ENCODE measurements at places on chromosomes 5 and 9.

DNA sequence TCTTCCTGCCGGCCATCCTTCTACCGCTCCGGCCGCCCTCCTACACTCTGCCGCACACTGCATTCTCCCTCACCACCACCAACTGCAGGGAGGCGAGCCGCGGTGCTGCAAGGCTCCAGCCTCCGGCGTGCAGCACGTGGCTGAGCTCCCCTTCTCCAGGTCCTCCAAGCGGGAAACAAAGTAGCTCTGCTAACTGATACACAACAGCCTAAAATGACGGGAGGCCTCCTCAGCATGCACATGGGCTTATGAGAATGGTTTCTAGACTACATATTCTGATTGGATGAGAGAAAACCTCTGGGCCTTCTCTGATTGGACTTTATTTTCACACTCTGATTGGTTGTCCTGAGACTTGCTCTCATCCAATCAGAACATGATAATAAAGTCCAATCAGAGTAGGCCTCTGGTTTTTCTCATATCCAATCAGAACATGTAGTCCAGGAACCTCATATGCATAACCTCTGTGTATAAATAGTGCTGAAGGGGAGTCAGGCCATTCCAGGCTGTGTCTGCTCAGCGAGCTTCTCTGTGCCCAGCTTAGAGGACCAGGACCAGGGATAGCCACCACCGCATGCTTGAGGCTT, 27.0 kb upstream of the ZNF354B start:
- DNase-seq = no peak

DNA sequence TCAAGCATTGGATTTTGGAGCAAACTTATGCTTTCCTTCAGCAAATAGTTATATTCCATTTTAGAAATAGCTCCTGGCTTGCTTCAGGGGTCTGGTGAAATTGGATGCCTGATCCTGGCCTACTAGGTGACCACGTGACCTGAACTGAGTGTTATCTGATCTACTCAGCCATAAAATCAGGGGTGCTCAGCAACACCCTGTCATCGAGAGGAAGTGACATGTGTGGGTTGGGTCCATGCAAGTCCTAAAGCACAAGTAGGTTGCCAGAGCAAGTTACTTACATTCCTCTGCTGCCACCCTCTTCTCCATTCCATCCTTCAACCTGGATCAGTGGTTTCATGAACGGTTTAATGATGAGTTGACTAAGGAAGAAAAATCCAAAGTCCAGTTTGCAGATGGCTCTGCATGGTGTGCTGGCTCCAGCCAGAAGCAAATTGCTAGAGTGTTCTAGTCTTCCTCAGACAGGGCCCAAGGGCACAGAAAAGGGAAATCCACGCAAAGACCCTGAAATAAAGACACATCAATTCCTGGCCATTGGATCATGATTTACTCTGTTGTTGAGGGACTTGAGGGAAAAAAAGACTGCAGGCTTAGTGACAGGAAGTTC, 2.8 kb upstream of the FAM193B start:
- no peak for DNase-seq

DNA sequence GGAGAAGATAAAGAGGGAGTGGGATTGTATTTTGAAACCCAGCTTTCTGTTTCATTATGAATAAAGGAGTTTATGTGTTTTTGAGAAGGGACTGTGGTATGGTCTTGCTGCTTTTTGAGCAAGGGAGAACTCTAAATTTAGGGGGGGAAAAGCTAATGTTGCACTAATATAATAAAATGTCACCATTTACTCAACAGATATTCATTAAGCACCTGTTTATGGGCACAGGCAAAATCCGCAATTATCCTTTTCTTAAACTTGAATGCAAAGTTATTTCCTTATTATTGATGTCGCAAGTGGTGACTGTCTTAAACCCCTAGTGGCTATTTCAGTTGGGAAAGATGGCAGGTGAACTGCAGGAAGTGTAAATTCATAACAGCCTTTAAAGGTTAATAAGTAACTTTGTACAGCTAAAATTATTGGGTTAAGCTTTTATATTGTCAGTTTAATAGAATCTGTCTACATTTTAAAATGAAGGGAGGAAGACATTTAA, 1.5 kb downstream of the CDC42SE2 start:
- no peak for DNase-seq

DNA sequence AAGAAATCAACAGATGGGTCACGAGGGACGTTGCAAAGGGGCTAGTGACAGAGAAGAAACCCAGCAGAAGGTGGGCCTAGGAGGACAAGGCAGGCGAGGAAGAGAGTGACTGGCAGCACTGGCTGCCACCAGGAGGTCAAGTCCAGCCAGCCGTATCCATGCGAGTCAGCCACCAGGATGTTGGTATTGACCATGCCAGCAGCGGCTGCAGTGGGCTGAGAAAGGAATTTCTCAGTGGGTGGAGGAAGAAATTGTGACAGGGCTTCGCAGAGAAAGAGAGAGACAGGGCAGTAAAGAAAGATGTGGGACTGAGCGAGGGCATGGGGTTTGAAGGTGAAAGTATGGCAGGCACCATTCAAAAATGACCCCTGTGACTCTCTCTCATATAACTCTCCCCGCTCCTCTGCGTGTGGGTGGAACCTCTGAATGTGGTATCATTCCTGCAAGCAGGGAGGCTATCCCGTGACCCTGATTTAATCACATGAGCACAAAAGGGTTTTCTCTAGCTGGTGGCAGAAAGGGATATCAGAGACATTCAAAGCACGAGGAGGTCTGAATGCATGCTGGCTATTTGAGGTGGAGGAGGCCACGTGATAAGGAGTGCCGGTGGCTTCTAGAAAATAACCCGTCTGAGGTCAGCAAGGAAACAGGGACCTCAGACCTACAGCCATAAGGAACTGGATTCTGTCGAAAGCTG, 45.4 kb upstream of the FBXW11 start:
- no peak for DNase-seq

Measured in SK-N-MC (cell line).